ENCODE measurements at places on chromosomes 1 and 21.

DNA sequence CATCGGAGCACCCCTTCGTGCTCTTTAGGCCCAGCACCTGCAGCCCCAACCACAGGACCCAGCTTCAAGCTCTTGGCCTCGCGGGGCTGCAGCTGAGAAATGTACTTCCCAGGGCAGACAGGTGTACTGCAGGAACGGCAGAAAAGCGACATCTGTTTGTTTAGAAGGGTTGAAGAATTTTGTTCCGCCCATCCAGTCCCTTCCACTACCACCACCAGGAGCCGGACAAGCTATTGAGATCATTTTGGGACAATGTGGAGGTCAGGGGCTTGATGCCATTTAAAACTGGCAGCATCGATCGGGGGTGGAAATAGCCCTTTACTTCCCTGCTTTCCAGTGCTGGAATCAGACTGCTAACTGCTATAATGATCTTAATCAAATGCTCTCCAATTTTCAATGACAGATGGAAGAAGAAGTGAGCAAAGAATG lies 1.7 kb downstream of the SERTAD4 start:
- no peak for DNase-seq

- DNase-seq, result no peak
These were observed 520.8 kb downstream of the NUF2 start for GRCh38 chr1:163842571-163842970.

DNA sequence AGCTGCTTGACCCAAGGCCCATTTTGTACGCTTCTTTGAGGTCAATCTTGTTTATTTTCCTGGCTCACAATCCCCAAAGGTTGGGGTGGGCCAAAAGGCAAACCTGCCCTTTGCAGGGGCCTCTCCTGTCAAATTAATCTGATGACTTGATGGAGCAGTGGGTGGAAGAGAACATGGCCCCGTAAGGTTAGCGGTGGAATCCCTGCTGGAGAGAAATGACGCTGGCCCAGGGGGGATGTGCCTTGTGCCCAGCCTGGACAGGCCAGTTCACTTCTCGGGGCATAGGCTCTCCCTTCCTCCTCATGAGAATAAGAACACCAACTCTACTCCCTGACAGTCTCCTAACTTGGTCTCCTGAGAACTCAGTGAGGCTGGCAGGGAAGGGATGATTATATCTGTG lies 40.5 kb downstream of the C1orf198 start:
- DNase-seq, result no peak

DNA sequence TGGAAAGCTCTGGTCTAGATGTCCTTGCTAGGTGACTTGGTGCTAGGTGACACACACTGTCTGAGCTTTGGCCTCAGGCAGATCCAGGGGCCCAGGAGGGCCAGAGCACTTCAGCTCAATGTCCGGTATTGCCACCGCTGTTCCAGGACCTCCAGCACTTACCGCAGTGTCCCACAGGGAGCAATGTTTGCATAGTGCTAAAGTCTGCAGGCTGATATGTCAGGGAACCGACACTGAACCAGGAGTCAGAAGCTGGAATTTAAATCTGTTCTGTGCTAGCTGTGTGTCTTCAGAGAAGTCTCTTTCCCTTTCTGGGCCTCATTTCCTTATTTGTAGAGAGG lies 19.3 kb downstream of the DHCR24 start:
- no peak for DNase-seq

DNA sequence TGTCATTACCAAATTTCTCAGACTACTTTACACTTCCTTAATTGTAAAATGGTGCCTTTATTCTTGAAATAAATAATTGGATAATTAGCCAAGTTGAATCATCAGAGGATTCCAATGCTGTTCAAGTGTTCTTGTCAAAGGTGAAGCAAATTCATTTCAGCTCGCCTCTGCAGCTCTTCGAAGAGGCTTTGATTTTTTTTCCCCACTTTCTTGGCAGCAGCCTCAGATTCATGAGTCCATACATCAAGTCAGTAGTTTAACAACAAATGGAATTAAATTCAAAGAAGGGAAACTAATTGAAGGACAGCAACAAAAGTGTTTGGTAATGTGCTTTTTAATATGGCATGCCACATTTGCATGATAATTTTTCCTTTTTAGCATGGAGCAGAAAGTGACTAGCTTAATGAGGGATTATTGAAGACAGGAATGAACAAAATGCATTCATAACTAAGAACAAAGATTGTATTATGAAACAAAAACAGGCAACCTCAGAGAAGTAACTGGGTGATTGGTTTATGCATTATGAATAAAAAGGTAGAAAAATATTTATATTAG lies 239.0 kb downstream of the USH2A start:
- no peak for DNase-seq
